NCI-H82 (cell line): ENCODE measurements at places on chromosomes 4 and X.
A peak's percentile ranks its signal among the peaks of the same experiment; 100 is the strongest.

DNA sequence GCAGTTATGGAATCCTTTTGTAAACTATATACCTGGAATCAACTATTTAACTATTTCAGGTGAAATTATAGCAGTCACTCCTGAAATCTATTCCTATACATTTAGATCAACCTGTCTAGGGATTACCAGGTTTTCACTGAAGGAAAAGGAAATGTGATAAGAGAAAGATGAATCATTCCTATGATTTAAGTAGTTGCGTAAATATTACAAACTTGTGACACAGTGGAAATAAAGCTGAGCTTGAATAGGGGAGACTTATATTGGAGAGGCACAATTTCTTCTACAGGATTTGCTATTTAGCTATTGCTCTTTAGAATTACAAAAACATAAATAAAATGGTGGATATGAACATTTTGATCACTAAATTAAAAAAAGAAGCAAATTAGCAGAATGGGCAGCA lies 284.1 kb upstream of the EPHA5 start:
- no peak for DNase-seq

- peak; percentile 64 for DNase-seq
Measured at GRCh38 chr4:26321373-26322221, 783 bp downstream of the RBPJ start.

- peak; percentile 0 for DNase-seq
Measured at GRCh38 chrX:99795495-99795894, 614.6 kb downstream of the PCDH19 start.

DNA sequence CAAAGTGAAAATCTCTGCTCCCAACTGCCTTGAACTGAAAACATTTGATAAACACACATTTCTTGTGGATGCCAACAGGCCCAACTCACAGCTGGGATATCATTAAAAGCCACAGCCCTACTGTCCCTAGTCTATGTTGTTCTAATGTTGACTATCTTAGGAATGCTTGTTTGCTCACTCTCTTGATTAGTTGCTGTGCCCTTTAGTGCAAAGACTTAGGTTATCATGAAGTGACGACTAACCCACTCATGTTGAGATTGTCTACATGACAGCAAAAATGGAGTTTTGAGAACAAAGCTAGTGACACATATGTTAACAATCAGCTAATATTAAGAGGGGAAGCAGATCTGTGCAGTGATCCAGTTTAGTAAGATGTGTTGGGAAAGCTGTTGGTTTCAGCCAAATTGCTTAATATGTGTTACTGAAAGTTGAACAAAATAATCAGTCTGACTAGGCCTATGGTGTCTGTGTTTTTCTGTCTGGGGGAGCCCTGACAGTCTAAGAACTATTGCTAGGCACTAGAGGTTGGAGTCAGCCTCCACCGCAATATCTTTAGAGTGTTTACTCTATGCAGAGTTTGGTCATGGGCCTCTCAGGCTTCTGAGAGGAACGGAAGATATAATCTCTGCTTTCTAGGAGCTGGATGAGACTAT lies 125.5 kb downstream of the ATG4A start:
- DNase-seq: no peak

- no peak for DNase-seq
Measured at GRCh38 chrX:151287954-151288353, 109.1 kb upstream of the VMA21 start.
